HEK293T (cell line): ENCODE measurements at places on chromosomes 11 and 22.

GRCh38 chr11:44778195-44779100, 51.7 kb downstream of the TSPAN18 start:
- DNase-seq = no peak

DNA sequence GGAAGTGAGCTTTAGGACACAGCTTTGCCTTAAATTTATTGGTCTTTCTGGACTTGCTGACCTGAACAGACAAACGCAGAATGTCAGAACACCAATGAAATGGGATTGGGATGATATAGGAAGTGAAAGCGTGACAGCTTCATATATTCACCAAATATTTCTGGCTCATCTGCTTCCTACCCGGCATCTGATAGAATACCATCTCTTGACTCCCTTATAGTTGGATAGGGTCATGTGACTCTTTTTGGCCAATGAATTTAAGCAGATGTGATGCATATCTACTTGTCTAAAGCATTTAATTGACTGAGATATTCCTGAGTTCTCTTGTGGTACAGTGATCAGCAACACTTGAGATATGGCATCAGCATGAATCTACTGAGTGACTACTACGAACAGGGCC, 2.5 kb upstream of the CAPRIN1 start:
- DNase-seq = no peak

DNA sequence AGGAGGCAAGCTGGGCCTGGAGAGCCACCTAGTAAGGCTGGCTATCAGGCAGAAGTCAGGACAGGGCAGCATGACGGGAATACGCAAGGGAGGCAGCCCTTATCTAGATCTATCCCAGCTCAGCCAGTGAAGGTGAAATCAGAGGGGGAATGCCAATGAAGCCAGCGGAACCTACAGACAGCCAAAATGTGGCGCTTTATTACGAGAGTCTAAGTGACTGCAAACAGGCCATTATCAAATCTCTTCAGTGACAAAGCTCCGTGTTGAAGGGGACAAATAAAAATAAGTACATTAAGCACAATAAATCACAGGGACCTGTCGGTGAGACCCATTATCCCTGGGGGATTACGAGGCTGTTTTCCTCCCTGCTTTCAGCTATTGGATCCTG, 22.8 kb downstream of the LARGE1 start:
- DNase-seq = peak; percentile 42

GRCh38 chr11:92225125-92225567, 528 bp downstream of the FAT3 start:
- peak; percentile 21 for DNase-seq

DNA sequence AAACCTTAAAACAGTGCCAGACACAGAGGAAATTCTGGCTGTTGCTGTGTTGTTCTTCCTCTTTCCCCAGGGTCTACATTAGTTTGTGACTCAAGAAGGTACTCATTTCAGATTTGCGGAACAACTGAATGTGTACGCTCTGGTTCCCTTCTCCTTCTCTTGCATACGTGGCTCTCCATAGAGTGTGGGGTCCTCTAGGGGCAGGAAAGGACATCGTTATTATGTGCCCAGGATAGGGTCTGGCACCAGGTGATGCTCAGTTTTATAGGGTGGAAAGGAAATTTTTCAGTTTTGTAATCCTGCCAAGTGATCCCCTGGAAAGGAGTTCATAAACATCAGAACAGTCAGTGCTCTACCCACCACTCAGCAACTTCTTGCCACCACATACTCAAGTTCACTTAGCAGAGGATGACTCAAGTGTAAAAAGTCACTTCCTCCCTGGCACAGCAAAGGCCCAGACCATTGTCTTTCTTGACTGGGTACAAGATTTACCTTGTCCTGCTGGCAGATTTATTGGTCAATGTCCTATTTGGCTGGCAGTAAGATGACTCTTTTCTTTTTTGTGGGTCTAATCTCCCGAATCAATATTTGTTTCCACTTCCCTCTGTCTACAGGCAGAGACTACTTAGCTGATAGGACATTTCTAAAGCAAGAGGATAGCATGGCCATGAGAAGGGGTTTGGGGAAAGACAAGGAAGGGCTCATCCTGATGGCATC, 246.0 kb upstream of the TENM4 start:
- DNase-seq = no peak

GRCh38 chr22:38317122-38317994, at the start of gene CSNK1E:
Gene CSNK1E (minus strand): TSS chr22:38317433. CDS start chr22:38314157, 3,276 bp downstream.
- DNase-seq = peak; percentile 96

GRCh38 chr22:43854121-43854785, 8.1 kb downstream of the SULT4A1 start:
- no peak for DNase-seq

GRCh38 chr11:11291041-11292015, 61.7 kb downstream of the CSNK2A3 start:
- no peak for DNase-seq

DNA sequence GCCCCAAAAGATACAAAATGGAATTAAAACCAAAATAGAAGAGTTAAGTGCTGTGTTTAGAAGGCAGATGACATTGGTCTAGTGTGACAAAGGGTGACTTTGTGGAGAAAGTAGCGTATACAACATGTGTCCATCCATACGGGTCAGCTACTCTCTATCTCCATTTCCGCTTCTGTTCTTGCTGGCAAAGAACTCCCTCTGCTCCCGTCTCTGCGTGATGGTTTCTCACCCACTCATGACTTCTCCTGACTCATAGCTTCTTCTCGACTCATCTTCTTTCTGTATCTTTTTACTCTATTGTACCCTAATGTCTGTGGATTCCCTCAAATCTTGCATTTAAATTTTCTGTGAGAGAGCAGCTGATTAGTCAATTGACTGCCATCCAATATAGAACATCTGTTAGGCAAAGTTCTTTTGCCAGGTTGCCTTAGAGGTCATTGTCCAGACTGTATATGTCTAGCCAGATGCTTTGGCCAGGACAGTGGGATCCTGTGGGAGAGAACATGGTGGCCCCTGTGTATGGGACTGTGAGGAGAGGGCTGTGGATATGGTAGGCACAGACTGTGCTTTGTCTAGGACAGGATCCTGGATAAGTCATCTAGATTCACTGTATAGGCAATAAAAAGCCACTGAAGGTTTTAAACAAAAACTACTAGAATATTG, 28.4 kb downstream of the MMP13 start:
- no peak for DNase-seq

DNA sequence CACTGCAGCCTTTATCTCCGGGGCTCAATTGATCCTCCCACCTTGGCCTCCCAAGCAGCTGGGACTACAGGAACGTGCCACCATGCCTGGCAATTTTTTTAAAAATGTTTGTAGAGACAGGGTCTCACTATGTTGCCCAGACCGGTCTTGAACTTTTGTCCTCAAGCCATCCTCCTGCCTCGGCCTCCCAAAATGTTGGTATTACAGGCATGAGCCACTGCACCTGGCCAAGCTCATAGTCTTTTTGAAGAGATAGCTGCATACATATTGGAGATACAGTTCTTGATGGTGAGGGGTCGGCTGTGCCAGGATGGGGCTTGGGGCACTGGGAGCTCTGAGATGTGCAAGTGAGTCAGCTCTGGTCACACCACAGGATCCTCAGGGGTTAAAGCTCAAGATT, 53.2 kb downstream of the CHRDL2 start:
- no peak for DNase-seq

- peak; percentile 97 for DNase-seq
These were observed 49.0 kb upstream of the BIRC3 start for GRCh38 chr11:102268083-102268984.

DNA sequence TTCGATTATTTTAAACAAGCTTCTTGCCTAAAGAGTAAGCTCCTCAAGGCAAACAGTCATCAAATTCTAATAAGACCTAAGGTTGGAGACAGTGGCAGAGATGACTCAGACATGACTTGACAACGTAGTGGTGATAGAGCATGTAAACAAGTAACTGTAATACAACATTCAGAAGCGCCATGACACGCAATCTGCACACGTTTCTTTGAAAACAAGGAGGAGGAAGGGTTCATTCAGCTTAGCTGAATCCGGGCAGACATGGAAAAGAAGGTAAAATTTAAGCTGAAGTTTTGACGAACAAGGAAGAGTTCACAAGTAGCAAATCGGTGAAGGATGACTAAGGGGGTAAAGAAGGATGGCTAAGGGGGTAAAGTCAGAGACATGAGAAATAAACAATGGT, 152.4 kb upstream of the ZC3H12C start:
- DNase-seq = no peak

GRCh38 chr11:32594272-32594671, 10.6 kb downstream of the EIF3M start:
- DNase-seq = no peak

DNA sequence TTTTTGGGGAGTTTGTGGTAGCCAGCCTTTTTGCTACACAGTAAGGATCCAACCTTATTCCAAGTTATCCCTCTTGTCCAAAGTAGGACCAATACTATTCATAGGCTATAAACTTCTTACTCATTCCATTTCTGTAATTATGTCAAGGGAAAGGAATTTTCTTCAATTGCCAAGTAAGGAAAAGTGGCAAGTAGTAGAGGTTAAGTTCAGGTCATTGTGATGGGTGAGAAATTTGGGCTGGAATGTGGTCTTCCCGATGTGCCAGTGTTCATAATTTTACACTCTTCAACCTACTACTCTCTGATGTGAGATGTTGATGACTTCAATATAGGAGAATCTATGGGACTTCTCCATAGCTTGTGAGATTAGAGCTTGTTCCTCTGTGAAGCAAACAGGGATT, 648.8 kb downstream of the METTL15 start:
- DNase-seq = no peak

GRCh38 chr22:48554893-48555572, 1272.6 kb downstream of the BRD1 start:
- DNase-seq = no peak

- no peak for DNase-seq
These were observed 7.4 kb downstream of the OR10D3 start for GRCh38 chr11:124190298-124191139.

DNA sequence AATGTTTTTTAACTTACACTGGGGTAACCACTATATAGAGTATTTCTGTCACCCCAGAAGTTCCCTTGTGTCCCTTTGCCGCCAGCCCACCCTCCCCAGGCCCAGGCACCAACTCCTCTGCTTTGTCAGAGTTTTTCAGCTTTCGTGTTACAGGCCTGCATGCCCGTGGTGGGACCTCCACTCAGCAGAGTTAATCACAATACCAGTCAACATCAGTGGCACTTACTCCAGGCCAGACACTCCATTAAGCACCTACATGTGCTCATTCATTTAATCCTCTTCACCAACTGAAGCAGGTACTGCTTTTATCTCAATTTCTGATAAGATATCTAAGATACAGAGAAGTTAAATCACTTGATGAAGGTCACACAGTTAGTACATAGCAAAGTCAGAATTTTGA, 63.3 kb downstream of the LIF start:
- DNase-seq = no peak

- DNase-seq = no peak
These were observed 29.1 kb downstream of the TREH start for GRCh38 chr11:118650366-118650765.

- no peak for DNase-seq
These were observed 188.6 kb upstream of the MTMR2 start for GRCh38 chr11:96112192-96113128.

- no peak for DNase-seq
These were observed 8.5 kb upstream of the ME3 start for GRCh38 chr11:86680716-86681482.

- DNase-seq = no peak
These were observed 30.3 kb downstream of the GNB1L start for GRCh38 chr22:19824212-19824925.

- no peak for DNase-seq
These were observed 418.8 kb upstream of the LUZP2 start for GRCh38 chr11:24078018-24078417.

DNA sequence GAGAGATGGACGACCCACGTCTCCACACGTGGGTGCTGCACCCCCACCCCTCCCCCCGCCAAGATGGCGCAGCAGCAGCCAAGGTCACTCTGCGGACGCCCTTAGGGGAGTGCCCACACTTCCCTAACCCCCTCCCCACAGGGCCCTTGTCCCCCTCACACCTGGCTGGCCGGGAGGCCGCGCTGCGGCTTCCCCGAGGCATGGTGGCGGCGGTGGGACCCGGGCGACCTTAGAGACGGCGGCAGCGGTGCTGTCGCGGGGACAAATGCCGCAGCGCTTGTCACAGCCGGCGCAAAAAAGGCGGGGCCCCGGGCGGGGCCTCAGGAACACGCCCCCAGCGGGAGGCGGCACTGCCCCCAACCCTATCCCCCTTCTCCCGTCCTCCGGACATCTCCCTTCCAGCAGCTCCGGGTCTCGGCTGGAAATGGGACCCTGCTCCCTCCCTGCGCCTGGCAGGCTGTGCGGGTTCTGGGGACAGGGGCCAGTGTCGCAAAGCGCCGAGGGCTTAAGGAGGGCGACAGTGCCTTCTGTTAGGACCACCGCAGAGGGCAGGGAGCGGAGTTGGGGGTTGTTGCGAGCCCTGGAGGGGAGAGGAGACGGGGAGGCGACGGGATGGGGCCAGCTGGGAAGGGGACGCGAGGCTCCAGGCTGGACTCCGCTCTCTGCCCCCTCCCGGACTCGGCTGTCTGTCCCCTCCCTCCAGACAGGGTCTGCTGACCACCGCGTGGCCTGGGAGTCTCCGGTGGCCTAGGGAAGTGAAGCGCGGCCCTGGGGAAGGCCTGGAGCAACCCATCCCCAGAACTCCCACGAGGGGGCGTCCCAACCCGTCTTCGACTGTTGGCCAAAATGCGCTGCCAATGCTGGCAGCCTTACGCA, at the start of gene CHCHD10:
TSS of gene CHCHD10 (minus strand) at position 300 of the 876 bp plus-strand sequence. CDS start at position 202, 98 bp downstream.
- DNase-seq = peak; percentile 92

DNA sequence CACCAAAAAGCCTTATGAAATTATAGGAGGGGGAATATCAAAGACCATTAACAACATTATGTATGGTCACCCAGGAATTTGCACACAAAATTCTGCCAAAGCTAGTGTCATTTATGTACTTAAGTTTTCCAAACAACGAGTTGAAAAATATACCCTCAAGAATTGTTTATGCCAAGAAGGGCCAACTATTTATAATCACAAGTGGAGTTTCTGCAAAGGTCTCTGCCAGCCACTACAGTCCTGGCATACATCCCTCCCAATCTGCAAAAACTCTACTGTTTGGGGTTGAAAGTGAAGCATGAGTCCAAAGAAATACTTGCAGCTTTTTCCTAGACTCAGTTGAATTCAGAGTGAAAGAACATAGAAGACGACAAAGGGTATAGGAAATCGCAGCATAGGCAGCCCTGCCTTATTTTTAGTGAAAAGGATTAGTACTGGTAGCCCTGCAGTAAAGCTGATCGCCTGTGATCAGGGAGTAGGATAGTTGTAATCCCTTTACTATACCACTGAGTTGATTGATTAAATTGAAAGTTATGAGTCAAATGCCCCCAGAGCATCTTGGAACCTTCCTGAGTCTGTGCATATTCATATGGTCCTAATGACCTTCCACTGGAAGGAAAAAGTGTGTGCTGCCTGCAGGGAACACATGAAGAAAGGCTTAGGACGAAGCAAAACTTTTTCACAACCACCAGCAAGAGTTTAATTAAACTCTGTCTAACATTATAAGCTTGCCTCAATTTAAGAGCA, 144.0 kb downstream of the SPON1 start:
- no peak for DNase-seq
